ENCODE measurements at places on chromosomes 7 and 10.

DNA sequence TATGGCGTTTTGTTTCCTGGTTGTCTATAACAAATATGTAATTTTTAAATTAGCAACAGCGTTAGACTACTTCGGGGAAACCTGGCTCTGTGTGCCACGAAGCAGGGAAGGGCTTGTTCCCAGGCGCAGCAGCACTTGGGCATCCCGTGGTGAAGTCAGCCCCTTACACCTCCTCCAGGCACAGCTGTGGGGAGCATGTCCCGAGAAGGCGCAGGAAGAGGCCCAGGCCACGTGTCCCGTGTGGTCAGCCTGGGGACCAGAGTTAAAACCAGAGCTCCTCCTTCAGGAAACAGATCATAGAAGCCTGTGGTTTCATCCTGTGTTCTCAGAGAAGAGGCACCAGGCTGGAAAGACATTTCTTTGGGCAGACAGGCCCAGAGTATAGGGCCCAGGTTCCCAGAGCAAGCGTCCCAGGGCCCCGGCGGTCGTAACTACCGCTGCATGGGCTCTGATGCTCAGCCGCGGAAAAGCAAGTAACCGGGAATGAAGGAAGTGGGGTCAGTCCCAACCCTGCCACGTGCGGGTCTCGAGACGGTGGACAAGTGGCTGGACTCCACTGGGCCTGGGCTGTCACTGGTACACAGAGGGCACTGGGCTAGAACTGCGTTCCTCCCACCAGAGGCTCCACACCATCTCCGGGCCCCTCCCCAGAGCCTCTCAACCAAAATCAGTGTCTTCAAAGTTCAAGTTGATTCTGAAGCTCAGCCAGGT lies 7.1 kb downstream of the NUDT1 start:
- H3K27ac ChIP-seq, result peak overlapping the region; percentile 14
- peak; percentile 71 for DNase-seq
- H3K27me3 ChIP-seq, result no peaks in the 10 kb centered on the region
- no peaks in the 10 kb centered on the region for H3K4me1 ChIP-seq

DNA sequence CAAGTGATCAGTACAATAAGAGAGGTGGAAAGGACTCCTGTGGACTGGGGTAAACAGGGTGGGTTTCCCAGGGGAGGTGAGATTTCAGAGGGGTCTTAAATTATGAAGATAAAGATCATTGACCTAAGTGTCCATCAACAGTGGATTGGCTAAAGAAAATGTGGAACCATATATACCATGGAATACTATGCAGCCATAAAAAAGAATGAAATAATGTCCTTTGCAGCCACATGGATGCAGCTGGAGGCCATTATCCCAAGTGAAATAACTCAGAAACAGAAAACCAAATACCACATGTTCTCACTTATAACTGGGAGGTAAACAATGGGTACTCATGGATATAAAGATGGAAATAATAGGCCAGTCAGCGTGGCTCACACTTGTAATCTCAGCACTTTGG lies 28.9 kb upstream of the CUX1 start:
- H3K36me3 ChIP-seq, result no peaks in the 10 kb centered on the region
- H3K4me3 ChIP-seq, result no peak overlapping the region
- no peaks in the 10 kb centered on the region for H3K27me3 ChIP-seq
- no peaks in the 10 kb centered on the region for H3K4me1 ChIP-seq
- no peak for DNase-seq
- no peak overlapping the region for H3K27ac ChIP-seq

GRCh38 chr7:8913682-8914081 lies 480.3 kb downstream of the NXPH1 start:
- H3K4me1 ChIP-seq, result no peaks in the 10 kb centered on the region
- H3K4me3 ChIP-seq, result no peak overlapping the region
- no peak for DNase-seq
- no peaks in the 10 kb centered on the region for H3K27me3 ChIP-seq
- no peaks in the 10 kb centered on the region for H3K36me3 ChIP-seq
- H3K27ac ChIP-seq, result no peak overlapping the region

DNA sequence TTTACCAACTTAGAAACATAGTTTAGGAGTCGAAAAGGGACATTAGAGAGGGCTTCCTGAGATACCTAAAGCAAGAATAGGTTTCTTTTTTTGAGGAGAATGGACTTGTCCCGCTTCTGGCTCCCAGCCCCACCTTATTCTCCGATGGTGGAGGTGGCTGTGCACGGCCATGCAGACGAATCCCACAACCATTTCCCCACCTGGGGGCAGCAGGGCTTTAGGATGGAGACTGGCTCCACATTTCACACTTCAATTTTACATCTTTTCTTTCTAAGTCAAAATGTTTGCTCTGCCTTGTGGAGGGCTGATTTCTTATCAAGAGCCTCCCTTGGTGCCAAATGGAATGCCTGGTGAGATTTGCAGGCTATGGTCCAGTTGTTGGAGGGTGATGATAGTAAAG lies 118.5 kb downstream of the GLRX3 start:
- no peak for DNase-seq
- H3K36me3 ChIP-seq, result no peaks in the 10 kb centered on the region
- no peak overlapping the region for H3K4me3 ChIP-seq
- no peaks in the 10 kb centered on the region for H3K27me3 ChIP-seq

DNA sequence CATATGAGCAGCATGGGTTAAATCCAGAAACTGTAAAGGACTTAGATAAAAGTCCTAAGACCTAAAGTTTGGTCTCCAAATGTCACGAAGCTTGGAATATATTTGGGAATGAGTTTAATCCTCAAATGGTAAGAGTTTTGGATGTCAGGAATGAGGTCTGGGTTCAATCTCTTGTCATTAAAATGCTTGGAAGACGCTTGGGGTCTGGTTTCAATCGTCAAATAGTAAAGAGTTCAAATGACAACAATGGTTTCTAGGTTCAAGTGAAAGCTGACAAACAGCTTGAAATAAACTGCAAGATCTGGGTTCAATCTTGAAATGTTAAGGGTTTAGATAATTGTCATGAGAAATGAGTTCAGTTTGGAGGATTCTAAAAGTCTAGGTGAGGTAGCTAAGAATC lies 385.5 kb upstream of the HPS1 start:
- H3K4me1 ChIP-seq, result no peaks in the 10 kb centered on the region
- no peak overlapping the region for H3K27ac ChIP-seq
- H3K4me3 ChIP-seq, result no peak overlapping the region
- H3K27me3 ChIP-seq, result no peaks in the 10 kb centered on the region

GRCh38 chr10:30359373-30360206 lies 10.5 kb upstream of the MTPAP start:
- no peak overlapping the region for H3K27ac ChIP-seq
- H3K4me3 ChIP-seq, result no peak overlapping the region
- no peak for DNase-seq
- H3K36me3 ChIP-seq, result no peaks in the 10 kb centered on the region
- peaks cover 4% of the 10 kb centered on the region for H3K4me1 ChIP-seq

DNA sequence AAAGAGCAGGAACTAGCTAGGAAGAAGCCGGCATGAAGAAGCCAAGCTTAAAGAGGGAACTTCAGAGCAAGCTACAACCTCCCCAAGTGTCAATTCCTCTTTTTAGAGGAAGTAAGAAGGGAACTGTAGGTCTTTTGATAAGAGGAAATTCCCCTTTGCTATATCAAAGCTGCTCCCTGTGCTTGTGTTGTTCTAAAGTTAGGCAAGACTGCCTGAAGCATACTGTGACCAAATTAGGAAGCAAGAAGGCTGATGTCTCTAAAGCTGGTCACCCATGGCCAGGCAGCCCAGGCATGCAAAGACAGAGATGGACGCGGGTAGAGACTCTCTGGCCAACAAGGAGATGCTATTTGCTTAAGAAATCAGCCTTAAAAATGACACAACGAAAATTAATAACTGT lies 87.9 kb downstream of the RNF216 start:
- peak overlapping the region; percentile 42 for H3K4me3 ChIP-seq
- H3K27me3 ChIP-seq, result no peaks in the 10 kb centered on the region
- peaks cover 3% of the 10 kb centered on the region for H3K36me3 ChIP-seq
- DNase-seq, result no peak

GRCh38 chr10:3564346-3565002 lies 220.5 kb downstream of the KLF6 start:
- no peaks in the 10 kb centered on the region for H3K4me1 ChIP-seq
- DNase-seq, result no peak

- H3K4me1 ChIP-seq, result no peaks in the 10 kb centered on the region
- DNase-seq, result no peak
- no peak overlapping the region for H3K4me3 ChIP-seq
- no peaks in the 10 kb centered on the region for H3K27me3 ChIP-seq
- H3K36me3 ChIP-seq, result no peaks in the 10 kb centered on the region
These were observed 55.2 kb upstream of the SLC35B4 start for GRCh38 chr7:134371971-134372370.

DNA sequence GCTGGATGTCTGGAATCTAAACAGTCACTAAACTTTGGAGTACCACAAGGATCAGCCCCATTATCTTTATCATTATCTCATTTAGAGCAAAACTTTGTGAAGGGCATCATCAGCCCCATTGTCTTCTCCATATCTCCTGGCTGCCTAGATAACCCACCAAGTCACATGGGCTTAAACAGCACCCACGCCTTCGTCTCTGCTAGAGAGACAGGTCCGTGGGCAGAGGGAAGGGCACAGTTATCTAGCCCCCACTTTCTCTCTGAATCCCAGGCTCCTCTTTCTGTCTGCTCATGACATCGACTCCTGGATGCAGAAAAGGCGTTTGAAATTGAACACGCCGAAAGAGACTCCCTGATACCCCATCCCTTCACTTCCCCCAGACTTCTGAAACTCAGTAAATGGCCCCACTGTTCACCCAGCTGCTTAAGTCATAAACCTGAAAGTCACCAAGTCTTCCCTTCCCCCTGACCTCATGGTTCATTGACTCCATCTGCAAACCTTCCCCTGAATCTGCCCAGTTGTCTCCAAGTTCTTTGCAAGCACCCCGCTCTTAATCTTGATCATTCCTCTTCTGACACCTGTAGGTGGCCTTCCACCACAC lies 20.9 kb upstream of the PARD3 start:
- H3K4me3 ChIP-seq, result no peak overlapping the region
- no peak for DNase-seq
- no peaks in the 10 kb centered on the region for H3K27me3 ChIP-seq
- H3K36me3 ChIP-seq, result no peaks in the 10 kb centered on the region
- no peak overlapping the region for H3K27ac ChIP-seq
- no peaks in the 10 kb centered on the region for H3K4me1 ChIP-seq

GRCh38 chr10:121594623-121595350 lies 3.5 kb downstream of the FGFR2 start:
- H3K36me3 ChIP-seq, result no peaks in the 10 kb centered on the region
- H3K27ac ChIP-seq, result peak overlapping the region; percentile 4
- no peaks in the 10 kb centered on the region for H3K27me3 ChIP-seq
- H3K4me1 ChIP-seq, result no peaks in the 10 kb centered on the region
- H3K4me3 ChIP-seq, result no peak overlapping the region

DNA sequence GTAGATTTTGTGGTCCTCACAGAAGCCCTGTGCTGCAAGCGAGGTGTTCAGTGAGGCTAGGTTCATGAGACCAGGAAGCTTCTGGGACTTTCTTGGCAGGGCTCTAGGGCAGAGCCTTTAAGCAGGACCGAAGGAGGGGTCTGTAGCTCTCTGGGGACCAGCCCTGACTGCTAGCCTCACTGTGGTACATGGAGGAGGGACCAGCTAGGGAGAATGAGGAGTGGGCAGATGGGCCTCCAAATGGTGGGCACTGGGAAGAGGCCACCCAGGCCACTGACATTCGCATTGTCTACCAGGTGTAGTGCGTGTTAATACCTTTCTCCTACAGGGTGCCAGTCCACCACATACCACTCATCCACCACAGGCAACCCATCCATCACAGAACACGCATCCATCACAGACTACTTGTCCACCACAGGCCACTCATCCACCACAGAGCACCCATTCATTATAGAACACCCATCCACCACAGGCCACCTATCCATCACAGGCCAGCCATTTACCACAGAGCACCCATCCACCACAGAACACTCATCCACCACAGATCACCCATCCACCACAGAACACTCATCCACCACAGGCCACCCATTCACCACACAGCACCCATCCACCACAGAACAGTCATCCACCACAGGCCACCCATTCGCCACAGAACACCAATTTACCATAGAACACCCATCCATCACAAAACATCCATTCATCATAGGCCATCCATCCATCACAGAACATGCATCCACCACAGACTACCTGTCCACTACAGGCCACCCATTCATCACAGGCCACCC lies 31.6 kb upstream of the ZNF488 start:
- peak; percentile 48 for DNase-seq
- no peaks in the 10 kb centered on the region for H3K36me3 ChIP-seq
- no peaks in the 10 kb centered on the region for H3K4me1 ChIP-seq
- H3K27ac ChIP-seq, result no peak overlapping the region
- H3K4me3 ChIP-seq, result no peak overlapping the region
- H3K27me3 ChIP-seq, result no peaks in the 10 kb centered on the region

GRCh38 chr7:137018468-137018867 lies 150.0 kb downstream of the CHRM2 start:
- no peak overlapping the region for H3K4me3 ChIP-seq
- H3K27me3 ChIP-seq, result no peaks in the 10 kb centered on the region
- DNase-seq, result no peak

- H3K36me3 ChIP-seq, result no peaks in the 10 kb centered on the region
- no peaks in the 10 kb centered on the region for H3K27me3 ChIP-seq
- H3K4me1 ChIP-seq, result no peaks in the 10 kb centered on the region
- no peak overlapping the region for H3K4me3 ChIP-seq
- DNase-seq, result no peak
- H3K27ac ChIP-seq, result no peak overlapping the region
These were observed 74.2 kb downstream of the MALSU1 start for GRCh38 chr7:23373151-23374004.

GRCh38 chr10:108598831-108599230 lies 1324.5 kb downstream of the XPNPEP1 start:
- no peak for DNase-seq
- H3K4me1 ChIP-seq, result no peaks in the 10 kb centered on the region
- no peak overlapping the region for H3K27ac ChIP-seq
- no peaks in the 10 kb centered on the region for H3K27me3 ChIP-seq
- no peak overlapping the region for H3K4me3 ChIP-seq

- H3K27me3 ChIP-seq, result no peaks in the 10 kb centered on the region
- DNase-seq, result no peak
- H3K36me3 ChIP-seq, result no peaks in the 10 kb centered on the region
- H3K27ac ChIP-seq, result no peak overlapping the region
- H3K4me3 ChIP-seq, result no peak overlapping the region
- no peaks in the 10 kb centered on the region for H3K4me1 ChIP-seq
These were observed 736.6 kb downstream of the MAGI2 start for GRCh38 chr7:78716876-78717275.

GRCh38 chr10:101041252-101041761 lies 10.3 kb downstream of the SFXN3 start:
- H3K27ac ChIP-seq, result no peak overlapping the region
- DNase-seq, result peak; percentile 92
- H3K36me3 ChIP-seq, result peaks cover 25% of the 10 kb centered on the region
- no peaks in the 10 kb centered on the region for H3K27me3 ChIP-seq
- H3K4me1 ChIP-seq, result peaks cover 22% of the 10 kb centered on the region
- no peak overlapping the region for H3K4me3 ChIP-seq

GRCh38 chr10:3002304-3002703 lies 65.0 kb upstream of the PFKP start:
- no peaks in the 10 kb centered on the region for H3K36me3 ChIP-seq
- H3K4me3 ChIP-seq, result no peak overlapping the region
- no peak for DNase-seq
- H3K27ac ChIP-seq, result no peak overlapping the region
- no peaks in the 10 kb centered on the region for H3K27me3 ChIP-seq
- H3K4me1 ChIP-seq, result no peaks in the 10 kb centered on the region

Measured in right atrium auricular region (tissue), 2 donors.